ENCODE measurements at places on chromosomes 13 and 19. TPM values are rescaled to one million over a fixed set of nuclear protein-coding genes. Genes with fewer than 3 reads are reported as not detected.

The FCAR gene
- total RNA-seq: not detected

The SYNGR4 gene
- not detected for total RNA-seq

The PRRG2 gene
- 1.0 TPM for total RNA-seq

The ZNF524 gene
- 6.1 TPM for total RNA-seq

The F10 gene
- total RNA-seq: 1.0 TPM

GRCh38 chr13:30700364-30700763, 35.0 kb upstream of the ALOX5AP start:
- H3K36me3 ChIP-seq: no peaks in the 10 kb centered on the region
- no peak overlapping the region for H3K27ac ChIP-seq
- DNase-seq: no peak
- no peak overlapping the region for H3K4me3 ChIP-seq
- peaks cover 29% of the 10 kb centered on the region for H3K4me1 ChIP-seq

DNA sequence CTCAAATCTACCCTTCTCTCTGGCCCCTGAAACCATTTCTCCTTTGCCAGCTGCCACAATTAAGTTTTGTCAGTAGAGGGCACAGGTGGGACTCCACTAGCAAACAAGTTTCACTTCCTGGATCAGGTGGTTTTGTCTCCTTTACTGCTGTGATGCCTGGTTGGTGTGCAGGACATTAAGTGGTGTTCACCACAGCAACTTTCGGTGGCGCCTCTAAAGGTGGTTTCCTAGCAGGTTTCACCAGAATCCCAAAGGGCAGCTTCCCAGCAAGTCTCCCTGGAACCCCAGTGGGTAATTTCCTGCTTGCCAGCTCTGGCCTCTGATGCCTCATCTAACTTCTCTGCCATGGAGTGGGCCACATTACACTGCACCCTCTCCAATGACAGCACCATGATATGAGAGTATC, 16.6 kb downstream of the MED4 start:
- peaks cover 33% of the 10 kb centered on the region for H3K36me3 ChIP-seq
- H3K27ac ChIP-seq: no peak overlapping the region
- DNase-seq: no peak

DNA sequence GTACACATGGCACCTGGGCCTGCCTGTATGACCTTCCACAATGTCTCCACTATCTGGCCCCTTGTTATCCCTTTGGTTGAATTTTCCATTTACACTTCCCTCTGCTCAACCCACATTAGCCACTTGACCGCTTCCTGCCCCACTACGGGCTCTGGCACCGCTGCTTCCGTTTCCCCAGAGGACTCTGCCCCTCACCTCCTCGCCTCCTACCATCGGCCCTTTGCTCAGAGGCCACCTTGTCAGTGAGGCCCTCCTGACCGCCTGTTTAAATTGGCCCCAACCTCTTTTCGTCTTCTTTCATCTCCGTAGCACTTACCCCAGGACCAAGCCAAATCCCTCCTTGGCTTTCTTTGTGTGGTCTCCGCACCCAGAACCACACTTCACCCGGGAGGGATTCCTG, 47.4 kb downstream of the SOX1 start:
- no peaks in the 10 kb centered on the region for H3K27me3 ChIP-seq
- no peak overlapping the region for H3K4me3 ChIP-seq
- no peak overlapping the region for H3K27ac ChIP-seq
- peaks cover 35% of the 10 kb centered on the region for H3K4me1 ChIP-seq

DNA sequence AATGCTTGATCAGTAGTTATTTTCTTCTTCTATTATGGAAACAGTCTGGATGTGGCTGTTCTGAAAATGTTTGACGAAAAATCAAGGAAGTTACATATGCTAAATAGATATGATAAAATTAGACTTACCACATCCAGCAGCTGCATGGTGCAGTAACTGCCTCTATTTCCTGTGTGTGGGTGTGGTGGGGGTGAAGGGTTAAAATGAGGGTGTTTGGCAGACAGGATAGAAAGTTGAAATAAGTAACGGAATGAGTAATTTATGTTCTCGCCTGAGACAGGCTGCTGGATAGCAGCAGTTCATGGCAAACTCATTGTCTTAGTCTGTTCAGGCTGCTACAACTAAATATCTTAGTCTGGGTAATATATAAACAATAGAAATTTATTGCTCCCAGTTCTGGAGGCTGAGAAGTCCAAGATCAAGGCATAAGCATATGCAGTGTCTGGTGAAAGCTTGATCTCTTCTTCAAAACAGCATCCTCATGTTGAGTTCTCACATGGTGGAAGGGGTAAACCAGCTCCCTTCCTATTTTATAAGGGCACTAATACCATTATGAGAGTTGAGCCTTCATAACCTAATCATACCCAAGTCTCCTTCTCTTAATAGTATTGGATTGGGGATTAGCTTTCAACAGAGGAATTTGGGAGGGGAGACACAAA, 1248.9 kb downstream of the SLITRK5 start:
- H3K4me1 ChIP-seq: no peaks in the 10 kb centered on the region
- no peak overlapping the region for H3K27ac ChIP-seq
- no peaks in the 10 kb centered on the region for H3K27me3 ChIP-seq
- no peaks in the 10 kb centered on the region for H3K36me3 ChIP-seq
- no peak overlapping the region for H3K4me3 ChIP-seq
- DNase-seq: no peak

DNA sequence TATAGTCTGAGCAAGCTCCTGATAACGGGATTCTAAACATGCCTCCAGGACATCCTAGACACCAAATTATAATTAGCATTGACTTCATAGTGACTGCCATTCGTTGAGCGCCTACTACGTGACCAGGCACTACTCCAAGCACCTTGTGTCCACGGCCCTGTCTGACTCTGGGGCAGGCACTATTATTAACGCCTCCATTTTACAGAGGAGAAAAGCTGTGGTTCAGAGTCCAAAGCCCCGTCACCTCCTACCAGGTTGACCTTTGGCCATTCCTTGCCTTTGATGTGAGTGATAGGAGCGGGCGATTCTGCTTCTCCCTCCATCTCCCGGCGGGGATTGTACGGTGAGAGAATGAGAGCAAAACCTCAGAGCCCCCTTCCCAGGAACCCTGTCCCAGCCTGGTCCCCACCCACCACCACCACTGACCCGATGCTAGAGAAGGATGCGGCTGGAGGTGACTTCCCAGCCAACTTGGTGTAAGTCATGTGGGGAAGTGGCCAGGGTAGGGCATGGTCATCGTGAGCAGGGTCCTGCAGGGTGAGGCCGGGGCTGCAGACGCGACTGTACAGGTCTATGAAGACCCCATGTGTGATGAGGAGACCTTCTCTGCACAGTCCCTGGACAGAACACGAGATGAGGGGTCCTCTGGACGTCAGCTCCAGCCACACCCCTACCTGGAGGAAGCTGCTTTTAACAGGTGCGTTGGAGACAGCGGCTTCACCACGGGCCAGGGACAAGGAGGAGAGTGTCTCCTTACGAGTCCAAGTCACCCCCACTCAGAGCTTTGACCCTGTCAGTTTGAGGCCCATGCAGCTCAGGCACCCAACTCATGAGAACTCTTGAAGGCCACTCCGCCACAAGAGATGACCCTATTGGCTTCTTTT, at the start of gene IGSF23:
IGSF23 (plus strand) TSS at position 269 of the 884 bp plus-strand sequence; CDS start at position 352, 83 bp downstream.
- no peaks in the 10 kb centered on the region for H3K36me3 ChIP-seq
- no peaks in the 10 kb centered on the region for H3K4me1 ChIP-seq
- DNase-seq: no peak
- peaks cover 5% of the 10 kb centered on the region for H3K27me3 ChIP-seq
- no peak within 1 kb of the TSS for H3K4me3 ChIP-seq
- H3K27ac ChIP-seq: no peak within 1 kb of the TSS

- no peak for DNase-seq
- no peak overlapping the region for H3K27ac ChIP-seq
- peaks cover 3% of the 10 kb centered on the region for H3K27me3 ChIP-seq
- peaks cover 7% of the 10 kb centered on the region for H3K36me3 ChIP-seq
- peaks cover 70% of the 10 kb centered on the region for H3K4me1 ChIP-seq
Measured at GRCh38 chr13:112716461-112716820, 26.6 kb downstream of the ATP11A start.

DNA sequence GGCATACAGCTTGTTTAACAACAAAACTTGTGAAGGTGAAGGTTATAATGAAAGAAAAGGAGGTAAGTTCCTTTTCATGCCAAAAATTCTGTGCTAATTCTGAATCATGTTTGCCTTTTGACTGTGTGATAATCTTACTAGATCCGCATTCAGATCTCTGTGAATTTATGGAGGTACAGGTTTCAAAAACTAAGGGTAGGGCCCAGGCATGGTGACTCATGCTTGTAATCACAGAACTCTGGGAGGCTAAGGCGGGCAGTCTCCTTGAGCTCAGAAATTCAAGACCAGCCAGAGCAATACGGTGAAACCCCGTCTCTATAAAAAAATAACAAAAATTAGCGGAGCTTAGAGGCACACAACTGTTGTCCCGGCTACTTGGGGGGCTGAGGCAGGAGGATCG, 45.9 kb downstream of the PCDH9 start:
- H3K36me3 ChIP-seq: no peaks in the 10 kb centered on the region
- H3K4me3 ChIP-seq: no peak overlapping the region
- H3K4me1 ChIP-seq: peaks cover 7% of the 10 kb centered on the region
- no peak for DNase-seq
- H3K27ac ChIP-seq: no peak overlapping the region

DNA sequence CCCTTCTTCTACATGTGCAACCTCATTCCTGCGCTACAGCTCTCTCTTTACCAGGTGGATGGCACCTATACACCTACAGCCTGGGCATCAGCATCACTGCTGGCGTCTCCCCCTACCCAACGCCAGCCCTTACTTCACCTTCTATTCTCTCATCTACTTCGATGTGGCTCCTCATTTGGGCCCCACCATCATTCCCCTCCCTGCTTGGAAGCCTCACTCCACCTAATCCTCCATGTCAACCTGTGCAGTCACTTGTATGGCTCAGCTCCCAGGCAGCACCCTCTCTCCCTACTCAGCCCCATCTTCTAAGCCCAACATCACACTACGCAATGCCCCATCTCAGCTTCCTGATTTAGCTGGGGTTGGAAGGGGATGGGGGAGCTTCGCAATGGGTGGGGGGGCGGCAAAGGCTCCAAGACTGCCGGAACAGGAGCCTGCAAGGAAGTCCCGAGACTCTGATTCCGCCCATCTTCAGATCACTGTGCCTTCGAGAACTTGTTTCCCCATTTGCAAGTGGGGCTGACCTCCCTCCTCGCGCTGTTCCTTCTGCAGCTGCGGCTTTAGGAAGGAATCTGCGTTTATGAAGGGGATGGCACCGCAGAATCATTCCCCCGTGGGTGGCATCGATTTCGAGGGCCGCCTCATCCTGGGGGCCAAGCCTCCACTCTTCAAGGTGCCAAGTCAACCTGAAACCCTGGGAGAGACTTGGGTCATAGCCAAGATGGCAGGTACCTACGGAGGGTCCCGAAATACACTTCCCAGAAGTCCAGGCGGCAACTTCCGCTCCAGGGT, 913 bp downstream of the MZF1 start:
- H3K36me3 ChIP-seq: no peaks in the 10 kb centered on the region
- H3K27me3 ChIP-seq: peaks cover 6% of the 10 kb centered on the region
- H3K4me1 ChIP-seq: peaks cover 37% of the 10 kb centered on the region
- H3K4me3 ChIP-seq: peak overlapping the region; percentile 99
- peak overlapping the region; percentile 100 for H3K27ac ChIP-seq

DNA sequence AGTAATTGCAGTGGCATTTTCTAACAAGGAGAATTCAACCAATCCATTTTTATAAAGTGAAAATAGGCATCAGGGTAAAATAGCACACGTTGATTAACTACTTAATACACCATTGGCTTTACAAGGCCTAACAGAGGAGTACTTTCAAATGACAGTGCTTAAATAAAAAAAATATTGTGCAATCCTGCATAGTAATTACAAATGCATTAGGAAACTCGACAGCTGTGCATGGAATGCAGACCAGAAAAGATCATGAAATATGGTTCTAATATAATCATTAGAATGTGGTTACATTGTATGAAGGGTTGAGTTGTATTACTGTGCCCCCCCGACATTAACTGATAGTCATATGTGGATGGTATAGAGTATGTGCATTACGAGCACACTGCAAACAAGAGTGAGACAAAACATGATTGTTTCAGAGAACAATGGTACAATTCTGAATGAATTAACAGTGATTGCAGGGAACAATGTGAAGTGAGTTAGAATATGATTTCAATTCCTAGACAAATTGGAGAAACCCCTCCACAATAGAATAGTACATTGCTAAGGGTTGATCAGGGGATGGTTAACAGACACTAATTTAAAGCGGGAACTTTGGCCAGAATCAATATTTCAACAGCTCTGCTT, 270.6 kb downstream of the GPC5 start:
- H3K27me3 ChIP-seq: no peaks in the 10 kb centered on the region
- no peak overlapping the region for H3K27ac ChIP-seq
- no peak for DNase-seq
- no peak overlapping the region for H3K4me3 ChIP-seq

GRCh38 chr19:1264801-1265614, 4.1 kb upstream of the CIRBP start:
- DNase-seq: no peak
- peak overlapping the region; percentile 71 for H3K27ac ChIP-seq
- H3K36me3 ChIP-seq: no peaks in the 10 kb centered on the region
- peaks cover 28% of the 10 kb centered on the region for H3K27me3 ChIP-seq
- peaks cover 62% of the 10 kb centered on the region for H3K4me1 ChIP-seq
- peak overlapping the region; percentile 86 for H3K4me3 ChIP-seq

DNA sequence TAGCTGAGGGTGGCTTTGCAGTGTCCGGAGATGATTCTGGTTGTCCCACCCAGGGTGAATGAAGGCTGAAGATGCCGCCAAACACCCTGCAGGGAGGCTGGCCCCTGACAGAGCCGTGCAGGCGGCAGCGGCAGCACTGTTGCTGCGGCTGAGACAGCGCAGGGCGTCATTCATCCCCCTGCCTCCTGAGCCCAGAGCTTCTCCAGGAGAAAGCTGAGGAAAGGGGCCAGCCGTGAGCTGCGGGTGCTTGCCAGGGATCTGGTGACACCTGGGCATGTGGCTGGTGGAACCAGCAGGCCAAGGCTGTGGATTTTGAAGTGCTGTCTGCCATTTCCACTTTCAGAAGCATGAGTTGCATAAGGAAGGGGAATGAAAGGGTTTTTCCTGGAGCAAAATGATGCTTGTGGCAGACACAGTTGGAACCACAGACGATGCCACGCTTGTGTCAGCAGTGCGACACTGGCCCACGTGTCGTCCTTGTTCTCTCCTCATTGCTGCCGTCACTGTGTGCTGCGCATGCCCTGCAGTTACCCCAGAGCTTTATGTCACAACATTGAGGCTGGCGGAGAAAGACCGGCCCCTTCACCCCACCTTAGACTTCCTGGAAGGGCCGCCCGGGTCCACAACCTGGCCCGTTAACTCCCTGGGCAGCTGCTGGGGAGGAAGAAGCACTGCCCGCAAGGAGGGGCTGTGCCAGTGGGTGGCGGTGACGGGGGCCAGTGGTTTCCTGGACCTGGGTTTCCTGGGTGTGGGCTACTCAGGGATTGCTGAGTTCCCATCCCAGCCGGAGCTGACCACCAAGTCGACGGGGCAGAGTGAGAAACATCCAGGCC, 22.7 kb downstream of the TFDP1 start:
- H3K27ac ChIP-seq: peak overlapping the region; percentile 62
- H3K27me3 ChIP-seq: no peaks in the 10 kb centered on the region
- H3K4me3 ChIP-seq: no peak overlapping the region
- no peaks in the 10 kb centered on the region for H3K4me1 ChIP-seq
